H9 (cell line): ENCODE measurements at places on chromosomes 12 and 14.
A peak's percentile ranks its signal among the peaks of the same experiment; 100 is the strongest.

DNA sequence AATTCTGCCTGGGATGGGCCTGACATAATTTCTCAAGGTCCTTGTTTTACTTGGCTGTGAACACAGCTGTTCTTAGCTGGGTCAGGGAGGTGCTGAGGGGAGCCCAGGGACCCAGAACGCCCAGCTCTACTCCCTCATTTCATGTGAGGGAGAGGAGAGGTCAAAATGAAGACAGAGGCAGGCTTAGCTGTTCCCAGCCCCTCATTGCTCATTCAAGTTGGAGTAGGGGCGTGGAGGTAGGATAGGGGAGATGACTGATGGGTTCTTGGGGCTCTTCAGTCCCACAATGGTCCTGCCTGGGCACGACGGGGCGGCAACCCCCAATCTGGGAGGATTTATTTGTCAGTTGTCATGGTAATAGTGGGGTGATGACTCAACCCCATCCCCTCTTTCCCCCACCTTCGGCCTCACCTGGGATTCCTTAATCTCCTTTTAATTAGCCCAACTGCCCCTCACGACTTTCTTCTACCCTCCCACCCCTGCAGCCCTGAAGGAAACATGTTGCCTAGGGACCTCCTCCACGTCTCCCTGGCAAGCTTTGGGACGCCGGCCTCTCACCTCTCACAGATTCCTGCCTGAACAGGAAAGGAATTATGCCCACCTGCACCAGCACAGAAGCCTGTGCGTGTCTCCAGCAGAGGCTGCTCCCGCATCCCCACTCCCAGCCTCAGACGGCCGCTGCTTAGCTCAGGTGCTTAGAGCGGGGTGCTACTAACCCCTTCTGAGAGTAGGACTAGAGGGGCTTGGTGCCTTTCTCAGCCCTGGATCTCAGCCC lies 10.2 kb downstream of the SPRYD3 start:
- peak; percentile 34 for DNase-seq

DNA sequence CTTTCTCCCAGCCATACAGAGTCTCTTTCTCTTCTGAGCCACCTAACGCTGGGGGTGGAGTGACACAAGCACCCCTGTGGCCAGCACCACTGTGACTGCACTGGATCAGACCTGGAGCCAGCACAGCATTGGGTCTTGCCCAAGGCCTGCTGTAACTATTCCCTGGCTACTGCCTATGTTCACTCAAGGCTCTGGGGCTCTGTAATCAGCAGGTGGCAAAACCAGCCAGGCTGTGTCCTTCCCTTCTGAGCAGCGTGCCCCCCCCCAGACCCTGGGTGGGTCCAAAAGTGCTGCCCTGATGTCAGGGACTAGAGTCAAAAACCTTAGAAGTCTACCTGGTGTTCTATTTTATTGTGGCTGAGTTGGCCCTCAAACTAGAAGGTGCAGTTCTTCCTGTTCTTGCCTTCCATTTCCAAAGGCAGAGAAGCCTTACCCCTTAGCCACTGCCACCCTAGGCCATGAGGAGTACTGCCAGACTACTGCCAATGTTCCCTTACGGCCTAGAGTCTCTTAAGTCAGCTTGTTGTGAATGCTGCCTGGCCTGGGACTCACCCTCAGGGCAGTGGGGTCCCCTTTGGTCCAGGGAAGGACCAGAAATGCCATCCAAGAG lies 49.9 kb downstream of the PELI2 start:
- DNase-seq: no peak

DNA sequence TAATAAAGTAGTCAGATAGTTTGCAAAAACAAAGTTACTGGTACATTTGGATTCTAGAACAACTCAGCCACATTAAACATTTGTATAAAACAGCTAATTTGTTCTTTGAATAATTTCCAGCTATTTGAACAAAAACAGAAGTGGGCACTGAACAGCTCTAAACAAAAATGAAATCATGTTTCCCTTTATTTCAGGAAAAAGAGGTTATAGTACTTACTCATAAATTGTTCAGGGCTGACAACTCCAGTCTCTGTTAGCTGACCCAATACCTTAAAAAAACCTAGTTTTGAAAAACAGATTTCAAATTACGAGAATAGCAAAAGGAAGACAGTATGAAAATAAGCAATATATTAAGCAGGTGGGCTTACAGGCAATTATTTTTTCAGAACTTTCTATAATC lies 8.2 kb downstream of the GNPNAT1 start:
- DNase-seq: no peak

DNA sequence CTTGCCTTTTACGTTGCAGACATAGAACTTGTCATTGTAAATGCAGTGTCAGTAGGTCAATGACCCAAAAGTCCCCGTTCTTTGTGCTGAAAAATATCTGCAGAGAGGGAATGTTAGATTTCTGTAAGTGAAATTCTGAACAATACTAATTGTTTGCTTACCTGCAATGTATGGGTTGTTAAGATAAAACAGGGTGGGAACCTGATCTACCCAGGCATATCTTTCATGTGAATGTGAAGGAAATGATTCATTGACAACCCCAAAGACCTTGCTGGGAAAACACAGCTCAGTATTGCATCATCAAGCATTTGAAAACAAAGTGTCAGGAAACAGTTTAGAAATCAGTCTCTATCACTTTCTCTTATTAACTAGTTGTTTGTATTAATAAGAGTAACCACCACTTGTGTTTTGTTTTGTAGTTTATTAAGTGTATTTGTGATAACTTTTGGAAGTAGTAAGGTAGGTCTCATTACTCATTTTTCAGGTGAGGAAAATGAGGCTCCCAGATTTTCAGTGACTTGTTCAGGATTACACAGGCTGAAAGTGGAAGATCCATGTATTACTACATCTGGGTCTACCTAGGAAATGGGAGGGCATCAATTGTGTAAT lies 57.9 kb upstream of the SLC38A2 start:
- DNase-seq: no peak

DNA sequence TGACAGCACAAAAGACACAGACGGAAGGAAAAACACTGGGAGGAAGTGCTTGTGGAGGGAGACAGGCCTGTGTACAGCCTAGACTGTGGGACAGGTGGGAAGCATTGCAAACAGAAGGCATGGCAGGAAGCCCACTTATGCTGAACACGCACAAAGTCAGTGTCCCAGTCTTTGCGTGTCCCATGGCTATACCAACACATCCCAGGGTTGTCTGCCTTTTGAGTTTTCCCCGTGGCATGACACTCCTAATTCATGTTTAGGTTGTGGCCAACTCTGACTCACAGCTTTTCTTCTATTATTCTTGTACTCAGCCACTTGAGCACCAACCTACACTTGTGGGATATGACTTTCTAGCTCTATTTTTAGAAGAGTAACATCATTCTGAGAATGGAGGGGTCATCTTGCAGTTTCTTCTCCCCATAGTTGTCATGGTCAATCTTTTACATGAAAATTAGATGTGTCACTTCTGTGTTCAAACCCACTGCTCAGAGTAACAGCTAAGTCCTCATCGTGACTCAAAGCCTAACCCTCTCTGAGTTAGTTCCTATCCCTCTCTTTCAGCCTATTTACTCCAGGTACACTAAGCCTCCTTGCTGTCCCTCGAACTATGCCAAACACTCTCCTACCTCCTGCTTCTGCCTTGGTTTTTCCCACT lies 27.5 kb upstream of the JPH4 start:
- DNase-seq: no peak

DNA sequence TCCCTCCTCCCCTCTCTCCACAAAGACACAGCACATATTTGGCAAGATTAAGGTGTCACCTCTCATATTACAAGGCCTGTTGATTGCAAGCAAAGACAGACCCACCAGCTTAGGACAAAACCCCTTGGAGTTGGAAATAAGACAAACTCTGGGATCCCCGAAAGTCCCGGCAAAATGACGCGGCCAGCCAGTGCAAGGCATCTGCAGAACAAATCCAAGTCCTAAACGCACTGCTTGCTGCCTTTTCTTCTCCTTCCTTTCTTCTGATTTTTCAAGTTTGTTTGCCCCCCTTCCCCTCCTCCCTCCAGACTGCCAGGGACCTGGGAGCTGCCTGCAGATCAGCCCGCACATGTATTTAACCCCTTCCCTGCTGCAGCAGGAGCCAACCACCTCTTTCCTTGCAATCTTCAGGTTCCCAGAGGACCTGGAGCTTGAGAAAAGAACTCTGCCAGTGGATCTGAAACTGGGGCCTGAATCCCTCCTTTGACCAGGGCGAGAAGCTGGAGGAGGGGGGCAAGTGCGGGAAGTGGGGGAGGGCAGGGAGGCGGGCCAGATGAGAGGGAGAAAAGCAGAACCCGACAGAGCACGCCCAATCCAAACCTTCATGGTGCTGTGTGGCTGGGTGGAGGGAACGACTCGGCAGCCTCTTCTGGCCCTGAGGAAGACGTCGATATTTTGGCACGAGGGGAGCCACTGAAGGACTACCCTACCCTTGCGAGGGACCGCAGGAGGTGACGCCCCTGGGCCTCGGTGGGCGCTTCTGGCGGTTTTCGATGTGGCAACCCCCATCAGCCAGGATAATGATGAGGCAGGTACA lies 2.0 kb upstream of the NTF3 start:
- DNase-seq: peak; percentile 78

GRCh38 chr14:83470466-83470865 lies 1936.8 kb upstream of the SEL1L start:
- DNase-seq: no peak

GRCh38 chr14:68012871-68013270 lies 193.3 kb downstream of the RAD51B start:
- DNase-seq: no peak

GRCh38 chr14:32601069-32601468 lies 272.0 kb downstream of the AKAP6 start:
- no peak for DNase-seq

DNA sequence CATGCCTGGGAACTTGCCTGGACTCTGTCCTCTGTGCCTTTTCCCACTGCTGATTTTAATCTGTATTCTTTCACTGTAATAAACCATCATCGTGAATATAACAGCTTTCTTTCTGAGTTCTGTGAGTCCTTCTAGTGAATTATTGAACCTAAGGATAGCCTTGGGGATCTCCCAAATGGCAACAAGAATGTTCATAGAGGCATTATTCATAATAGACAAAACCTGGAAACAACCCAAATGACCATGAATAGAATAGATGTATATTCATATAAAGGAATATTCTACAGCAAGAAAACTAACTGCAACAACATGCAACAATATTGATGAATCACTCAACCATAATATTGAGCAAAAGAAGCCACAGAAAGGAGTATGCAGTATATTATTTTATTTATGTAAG lies 44.7 kb upstream of the CEP83 start:
- no peak for DNase-seq

GRCh38 chr14:54387328-54387727 lies 9.5 kb upstream of the CDKN3 start:
- no peak for DNase-seq
